Spinal cord (tissue), 10 donors: ENCODE measurements at places on chromosomes 12 and 14.

- DNase-seq = no peak
Observed at GRCh38 chr12:31408763-31409162, 82.8 kb upstream of the SINHCAF start.

DNA sequence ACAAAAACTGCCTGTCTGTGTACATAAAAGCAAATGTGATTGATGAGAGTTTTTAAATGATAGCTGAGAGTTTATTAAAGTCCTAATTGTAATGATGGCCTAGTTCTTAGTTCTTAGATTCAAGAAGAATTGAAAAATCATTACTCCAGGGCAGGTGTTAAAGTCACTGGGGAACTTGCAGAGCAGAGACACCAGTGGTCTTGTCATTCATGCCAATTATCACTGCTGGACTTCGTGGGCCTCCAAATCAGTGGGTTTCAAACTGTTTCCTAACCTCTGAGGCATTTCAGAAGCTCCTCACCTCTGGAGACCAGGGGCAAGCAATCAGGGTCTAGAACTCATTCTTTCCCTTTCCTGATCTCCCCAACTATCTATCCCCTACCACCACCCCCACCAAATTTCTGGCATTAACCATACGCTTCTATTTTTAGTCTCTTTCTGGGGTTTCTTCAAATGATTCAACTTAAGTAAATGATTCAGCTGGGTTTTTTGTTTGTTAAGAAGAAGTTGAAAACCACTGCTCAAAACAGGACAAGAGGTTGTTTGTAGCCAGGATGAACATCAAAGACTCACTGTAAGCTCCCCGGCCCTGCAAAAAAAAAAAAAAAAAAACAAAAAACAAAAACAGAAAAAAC, 80.1 kb downstream of the CEP83 start:
- no peak for DNase-seq

- DNase-seq = no peak
Observed at GRCh38 chr12:1405619-1406018, 188.8 kb downstream of the FBXL14 start.

GRCh38 chr14:54105898-54106297, 149.3 kb upstream of the BMP4 start:
- DNase-seq = no peak

DNA sequence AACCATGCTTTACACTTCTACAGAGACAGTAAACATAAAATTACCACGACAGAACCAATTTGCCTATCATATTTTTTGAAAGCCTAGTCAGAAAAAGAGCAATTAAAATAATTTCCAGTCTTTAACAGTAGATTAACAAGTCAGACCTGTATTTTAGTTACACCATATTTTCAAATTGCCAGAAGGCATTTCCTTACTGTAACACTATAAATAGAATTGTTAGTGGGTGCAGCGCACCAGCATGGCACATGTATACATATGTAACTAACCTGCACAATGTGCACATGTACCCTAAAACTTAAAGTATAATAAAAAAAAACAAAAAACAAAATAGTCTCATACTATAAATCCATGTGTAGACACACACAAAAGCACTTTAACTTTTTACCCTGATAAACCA, 16.0 kb downstream of the SOS2 start:
- no peak for DNase-seq

DNA sequence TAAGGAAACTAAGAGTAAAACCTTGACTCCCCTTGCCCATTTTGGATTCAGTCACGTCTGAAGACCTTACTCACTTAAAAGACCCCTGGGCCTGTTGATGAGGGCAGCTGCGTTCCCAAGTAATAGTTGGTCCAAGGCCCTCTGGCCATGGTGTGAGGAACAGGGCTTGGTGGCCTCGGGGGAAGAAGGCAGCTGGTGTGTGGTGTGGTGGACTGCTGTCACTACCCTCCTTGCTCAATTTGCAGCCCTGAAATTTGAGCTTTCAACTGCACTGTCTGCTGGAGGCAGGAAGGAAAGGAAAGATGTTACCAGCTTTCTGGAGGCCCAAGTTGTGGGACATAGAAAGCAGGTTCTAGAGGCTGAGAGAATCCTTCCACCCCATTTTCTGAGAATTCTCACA, 128.2 kb downstream of the SLC38A6 start:
- DNase-seq = no peak

GRCh38 chr14:59869381-59870255, 958 bp downstream of the RTN1 start:
- DNase-seq = no peak

- DNase-seq = no peak
Observed at GRCh38 chr12:76374386-76375020, 26.3 kb upstream of the BBS10 start.

DNA sequence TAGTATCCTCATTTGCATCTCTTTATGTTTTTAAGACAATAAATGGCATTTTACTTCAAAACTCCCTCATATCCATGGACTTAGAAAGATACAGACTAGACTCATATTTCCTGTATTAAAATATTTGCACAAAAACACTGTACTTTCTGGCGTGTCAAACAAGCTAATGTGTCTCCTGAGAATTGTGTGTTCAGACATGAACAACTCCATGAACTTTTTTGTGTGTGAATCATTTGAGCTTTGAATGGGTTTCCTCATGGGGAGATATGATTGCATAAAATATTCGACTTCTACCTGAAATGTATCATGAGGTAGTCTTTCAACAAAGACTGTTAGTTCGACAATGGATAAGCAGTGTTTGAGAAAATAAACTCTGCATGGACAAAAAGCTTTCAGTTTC, 58.8 kb downstream of the TMEM30B start:
- DNase-seq = no peak

DNA sequence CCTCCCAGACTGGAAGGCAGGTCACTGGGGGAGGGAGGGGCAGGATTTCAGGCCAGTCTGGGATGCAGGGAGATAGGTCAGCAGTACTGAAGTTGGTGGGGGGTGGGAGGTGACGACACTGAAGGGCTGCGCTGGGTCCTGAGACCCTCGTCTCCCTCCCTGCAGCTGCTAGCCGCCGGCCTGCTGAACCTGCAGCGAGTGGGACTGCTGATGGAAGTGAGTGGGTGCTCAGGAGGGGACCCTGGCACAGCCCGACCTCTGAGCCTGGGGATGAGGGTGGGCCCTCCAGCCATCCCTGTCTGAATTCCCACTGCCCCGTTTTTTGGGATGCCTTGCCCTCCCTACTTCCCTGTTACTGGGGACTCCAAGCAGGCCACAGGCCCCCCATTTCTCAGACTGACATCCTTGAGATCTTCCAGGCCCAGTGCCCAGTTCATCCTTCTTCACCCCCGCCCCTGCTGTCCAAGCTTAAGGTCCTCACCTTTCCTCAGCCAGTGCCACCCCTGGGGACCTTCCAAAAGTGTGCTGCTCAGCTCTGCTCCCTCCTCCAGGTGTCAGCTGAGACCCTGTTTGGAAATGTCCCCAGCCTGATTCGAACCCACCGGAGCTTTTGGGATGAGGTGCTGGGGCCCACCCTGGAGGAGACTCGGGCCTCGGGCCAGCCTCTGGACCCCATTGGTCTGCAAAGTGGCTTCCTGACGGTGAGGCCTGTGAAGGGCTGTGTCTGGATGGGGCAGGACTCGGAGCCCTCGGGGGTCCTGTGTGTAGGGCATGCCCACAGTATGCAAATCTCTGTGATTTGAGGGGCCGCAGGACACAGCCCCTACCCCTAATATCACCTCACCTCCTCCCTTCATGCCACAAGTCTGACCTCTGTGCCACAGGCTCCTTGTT, 5.5 kb downstream of the PLEKHG6 start:
- no peak for DNase-seq

DNA sequence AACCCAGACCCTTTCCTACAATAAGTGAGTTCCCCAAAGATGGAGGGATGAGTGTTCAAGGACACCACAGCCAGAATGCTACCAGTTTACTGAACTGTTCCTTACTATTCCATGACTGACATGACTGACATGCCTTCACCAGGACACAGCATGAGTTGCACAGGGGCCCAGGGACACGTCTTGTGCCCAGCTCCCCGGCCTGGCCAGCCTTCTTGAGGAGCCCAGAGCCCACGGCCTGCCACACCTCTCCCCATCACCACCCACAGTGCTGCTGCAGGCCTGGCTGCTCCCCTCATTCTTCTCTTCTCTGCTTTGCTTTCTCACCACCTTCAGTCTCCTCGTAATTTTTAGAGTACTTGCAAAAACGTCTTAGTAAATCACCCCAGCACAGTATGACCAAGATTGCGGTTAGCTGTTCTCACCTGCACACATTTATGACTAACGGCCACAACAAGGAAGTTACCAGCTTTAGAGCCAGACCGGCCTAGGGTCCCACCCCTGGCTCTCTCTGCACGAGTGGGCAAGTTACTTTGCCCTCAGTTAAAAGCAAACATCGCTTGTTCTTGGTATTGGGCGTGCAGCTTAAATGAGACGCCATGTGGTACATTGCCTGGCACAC, 18.5 kb downstream of the PPP2R5E start:
- no peak for DNase-seq

GRCh38 chr12:124852911-124853427, 10.7 kb downstream of the SCARB1 start:
- no peak for DNase-seq

DNA sequence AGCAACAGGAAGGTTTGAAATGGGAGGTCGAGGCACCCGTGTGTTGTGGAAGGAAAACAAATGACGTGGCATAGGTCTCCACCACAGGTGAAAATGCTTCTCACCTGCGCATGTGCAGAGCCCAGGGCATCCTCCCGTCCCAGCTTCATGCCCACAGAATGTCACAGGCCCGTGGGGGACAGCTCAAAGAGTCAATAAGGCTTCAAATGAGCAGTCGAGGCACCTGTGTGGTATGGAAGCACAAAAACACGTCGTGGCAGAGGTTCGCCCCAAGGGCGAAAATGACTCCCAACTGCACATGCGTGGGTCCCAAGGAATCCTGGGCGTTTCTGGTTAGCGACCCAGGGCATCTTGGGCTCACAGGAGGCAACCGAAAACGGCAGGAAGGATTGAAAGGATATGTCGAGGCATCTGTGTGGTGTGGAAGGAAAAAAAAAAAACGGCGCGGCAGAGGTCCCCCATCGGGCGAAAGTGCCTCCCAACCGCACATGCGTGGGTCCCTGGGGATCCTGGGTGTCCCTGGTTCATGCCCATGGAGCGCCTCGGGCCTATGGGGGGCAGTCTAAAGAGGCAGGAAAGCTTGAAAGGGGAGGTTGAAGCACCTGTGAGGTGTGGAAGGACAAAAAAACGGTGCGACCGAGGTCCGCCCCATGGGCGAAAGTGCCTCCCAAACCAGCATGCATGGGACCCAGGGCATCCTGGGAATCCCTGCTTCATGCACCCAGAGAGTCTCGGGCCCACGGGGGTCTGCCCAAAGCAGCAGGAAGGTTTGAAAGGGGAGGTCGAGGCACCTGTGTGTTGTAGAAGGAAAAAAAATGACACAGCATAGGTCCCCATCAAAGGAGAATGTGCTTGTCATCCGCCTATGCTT, 578.5 kb downstream of the ALG10 start:
- no peak for DNase-seq

DNA sequence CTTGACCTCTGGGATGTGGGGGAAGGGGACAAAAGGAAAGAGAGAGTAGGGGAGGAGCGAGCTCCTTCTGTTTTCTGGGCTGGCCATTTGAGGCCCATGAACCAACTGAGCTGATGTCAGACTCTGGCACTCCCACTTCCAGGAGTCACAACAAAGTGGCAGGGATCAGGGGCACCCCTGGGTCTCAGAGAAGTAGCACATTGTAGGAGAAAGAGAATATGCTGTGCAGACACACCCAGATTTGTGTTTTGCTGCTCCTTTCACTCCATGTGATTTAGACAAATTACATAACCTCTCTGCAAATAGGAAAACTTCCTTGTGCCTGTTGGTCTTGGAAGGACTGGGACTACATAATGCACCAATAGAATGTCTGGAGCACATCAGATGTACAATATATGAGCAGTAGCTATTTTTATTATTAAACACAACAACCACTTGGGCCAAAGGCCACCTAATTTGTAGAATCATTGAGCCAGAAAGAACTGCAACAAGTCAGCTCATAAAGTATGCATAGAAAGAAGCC, 265.5 kb downstream of the ZFP36L1 start:
- no peak for DNase-seq

- no peak for DNase-seq
Observed at GRCh38 chr12:62843716-62844115, 91.2 kb downstream of the PPM1H start.

DNA sequence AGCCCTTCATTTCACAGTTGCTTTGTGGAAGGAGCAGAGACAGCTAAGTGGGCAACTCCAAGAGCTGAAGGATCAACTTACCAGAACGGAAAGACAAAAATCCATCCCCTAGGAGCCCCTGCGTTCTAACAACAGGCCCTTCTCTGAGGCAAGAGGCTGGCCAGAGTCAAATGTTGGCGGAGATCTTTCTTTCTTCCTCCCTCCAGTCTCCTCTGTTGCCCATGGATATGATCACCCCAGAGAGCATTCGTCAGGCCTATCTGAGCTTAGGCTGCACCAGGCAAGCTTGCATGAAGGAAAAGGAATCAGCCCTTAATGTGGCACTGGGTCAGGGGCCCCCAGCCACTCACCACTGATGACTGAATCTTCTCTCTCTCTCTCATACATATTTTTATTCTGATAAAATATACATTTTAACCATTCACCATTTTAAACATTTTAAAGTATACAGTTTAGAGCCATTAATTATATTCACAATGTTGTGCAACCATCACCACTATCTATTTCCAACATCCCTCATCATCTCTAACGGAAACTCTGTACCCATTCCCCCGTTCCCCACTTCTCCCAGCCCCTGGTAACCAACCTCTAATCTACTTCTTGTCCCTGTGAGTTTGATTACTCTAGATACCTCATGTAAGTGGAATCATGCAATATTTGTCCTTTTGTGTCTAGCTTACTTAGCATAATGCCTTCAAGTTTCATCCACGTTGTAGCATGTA, 52.9 kb upstream of the CCND2 start:
- DNase-seq = no peak

GRCh38 chr12:86613311-86613710, 357.1 kb upstream of the MGAT4C start:
- no peak for DNase-seq

DNA sequence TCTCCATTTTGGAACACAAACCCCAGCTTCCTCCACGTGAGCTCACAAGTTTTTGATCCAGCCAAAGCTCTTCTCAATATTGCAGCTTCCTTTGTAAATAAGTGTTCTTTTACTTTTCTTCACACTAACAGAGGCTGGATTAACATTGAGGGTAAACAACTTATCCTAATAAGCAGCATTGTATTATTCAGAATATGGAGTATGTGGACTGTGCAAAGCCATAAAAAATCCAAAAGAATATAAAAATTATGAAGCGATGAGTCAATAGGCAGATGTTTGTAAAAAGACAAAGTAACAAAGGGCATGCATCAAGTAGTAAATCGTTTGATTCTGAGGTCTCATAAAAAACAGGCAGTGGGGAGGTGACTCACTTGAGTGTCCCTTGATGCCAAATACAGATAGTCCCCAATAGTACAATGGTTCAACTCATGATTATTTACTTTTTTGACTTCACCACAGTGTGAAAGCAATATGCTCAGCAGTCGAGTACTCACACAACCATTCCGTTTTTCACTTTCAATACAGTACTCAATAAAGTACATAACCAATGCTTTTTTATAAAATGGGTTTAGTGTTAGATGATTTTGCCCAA, 23.1 kb upstream of the KCNK10 start:
- no peak for DNase-seq

- no peak for DNase-seq
Observed at GRCh38 chr14:20215196-20215595, 8.3 kb upstream of the OR11H6 start.
